ENCODE measurements at places on chromosomes 7 and 10.

DNA sequence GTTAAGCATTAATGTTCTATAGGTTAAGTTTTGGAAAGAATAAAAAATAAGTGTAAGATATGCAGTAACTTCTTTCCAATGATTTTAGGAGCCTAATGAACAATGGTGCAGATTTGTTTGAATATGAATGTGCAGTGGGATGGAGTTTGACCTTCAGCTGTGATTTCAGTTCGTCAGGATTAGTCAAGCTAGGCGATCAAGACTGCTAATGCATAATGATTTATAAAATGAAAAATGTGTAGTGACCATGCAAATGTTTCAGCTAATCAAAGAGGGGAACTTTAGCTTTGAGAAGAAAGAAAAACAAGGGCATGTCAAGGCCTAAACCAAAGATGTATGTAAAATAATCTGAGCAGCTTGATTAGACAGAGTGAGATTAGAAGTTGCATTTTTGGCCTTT lies 208.5 kb downstream of the FOXP2 start:
- DNase-seq = no peak

DNA sequence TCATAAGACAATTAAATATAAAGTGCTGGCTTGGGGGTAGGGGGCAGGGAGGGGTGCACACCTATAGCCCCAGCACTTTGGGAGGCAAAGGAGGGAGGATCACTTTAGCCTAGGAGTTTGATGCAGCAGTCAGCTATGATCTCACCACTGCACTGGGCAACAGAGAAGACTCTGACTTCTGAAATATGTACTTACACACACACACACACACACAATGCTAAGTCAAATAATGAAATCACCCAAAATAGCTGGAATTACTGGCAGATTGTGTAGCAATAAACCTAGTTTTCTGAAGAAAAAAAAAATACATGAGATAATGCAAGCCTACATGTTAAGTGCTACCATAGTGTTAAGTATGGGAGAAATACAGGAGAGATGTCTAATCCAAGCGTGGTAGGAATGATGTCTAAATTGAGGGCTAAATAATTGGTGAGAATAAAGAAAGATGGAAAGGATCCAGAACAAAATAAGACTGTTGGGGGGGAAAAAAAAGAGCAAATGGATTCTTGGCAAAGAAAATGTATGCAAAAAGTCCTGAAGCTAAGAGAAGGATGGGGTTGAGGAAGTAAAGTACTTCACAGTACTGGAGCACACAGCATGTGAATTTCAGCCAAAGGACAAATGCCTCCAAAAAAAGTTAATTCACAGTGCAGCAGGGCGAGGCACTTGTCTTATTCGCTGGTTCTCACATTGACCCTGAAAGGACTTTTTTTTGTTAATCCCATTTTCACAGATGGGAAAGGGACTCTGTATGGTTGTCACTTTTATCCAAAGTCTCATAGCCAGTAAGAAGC lies 73.9 kb downstream of the IGF2BP3 start:
- DNase-seq = no peak

DNA sequence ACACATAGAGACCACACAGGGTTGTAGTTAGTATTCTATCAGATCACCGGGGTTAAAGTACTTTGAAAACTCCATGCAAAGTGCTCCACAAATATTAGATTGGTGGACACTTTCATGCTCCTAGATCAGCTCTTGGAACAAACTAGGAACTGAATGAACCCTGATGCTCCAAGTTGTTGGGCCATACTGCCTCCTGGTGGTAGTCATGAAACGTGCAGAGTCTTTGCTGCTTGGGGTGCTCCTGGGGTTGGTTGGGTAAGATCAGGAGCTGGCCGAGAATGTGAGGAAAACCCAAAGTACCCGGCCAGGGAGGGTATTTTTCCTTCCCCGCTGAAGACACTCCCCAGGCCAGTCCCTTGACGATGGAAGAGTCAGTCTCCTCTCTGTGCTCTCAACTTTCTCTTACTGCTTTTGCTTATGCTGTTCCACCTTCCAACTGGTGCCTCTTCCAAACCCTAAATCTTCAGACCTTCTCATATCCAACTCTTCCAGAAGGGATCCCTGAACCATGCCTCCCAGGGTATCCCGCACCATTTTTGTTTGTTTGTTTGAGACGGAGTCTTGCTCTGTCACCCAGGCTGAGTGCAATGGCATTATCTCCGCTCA lies 918 bp upstream of the RPEL1 start:
- DNase-seq = peak; percentile 39

GRCh38 chr10:100802607-100803006 lies 57.2 kb downstream of the PAX2 start:
- DNase-seq = no peak

DNA sequence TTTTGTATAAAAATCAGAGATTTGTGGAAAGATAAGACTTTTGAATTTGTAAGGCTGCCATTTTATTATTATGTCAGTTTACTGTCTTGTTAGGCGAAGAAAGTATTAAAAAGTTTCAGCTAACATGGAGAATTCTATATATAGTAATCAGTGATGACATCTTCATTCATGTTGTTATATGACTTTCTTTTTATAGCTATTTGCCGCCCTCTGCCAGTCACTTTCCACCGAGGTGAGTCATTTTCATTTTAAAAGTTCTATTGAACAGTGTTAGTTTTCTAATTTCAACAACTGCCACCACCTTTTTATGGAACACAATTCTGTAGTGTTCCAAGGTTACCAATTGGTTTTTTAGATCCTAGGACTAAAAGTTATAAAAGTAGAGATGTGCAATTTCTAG lies 11.8 kb downstream of the CUTC start:
- no peak for DNase-seq

- no peak for DNase-seq
Observed at GRCh38 chr7:5428478-5429252, 5.0 kb upstream of the TNRC18 start.

DNA sequence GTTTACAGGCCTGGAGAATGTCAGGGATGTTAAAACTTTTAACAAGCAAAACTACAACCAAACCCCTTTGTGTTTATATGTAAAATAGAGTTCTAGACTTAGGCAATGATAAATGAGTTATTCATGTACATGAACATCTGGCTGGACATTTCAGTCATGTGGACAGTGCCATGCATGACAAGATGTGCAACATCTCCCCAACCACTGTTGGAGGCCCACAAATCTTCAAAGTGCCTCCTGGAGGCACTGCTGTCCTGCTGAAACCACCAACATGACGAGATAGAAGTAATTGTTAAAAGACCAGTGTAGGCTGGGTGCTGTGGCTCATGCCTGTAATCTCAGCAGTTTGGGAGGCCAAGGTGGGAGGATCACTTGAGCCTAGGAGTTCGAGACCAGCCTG lies 18.4 kb downstream of the PPIA start:
- DNase-seq = no peak

- no peak for DNase-seq
Observed at GRCh38 chr7:53325061-53325460, 289.6 kb downstream of the POM121L12 start.

GRCh38 chr10:6958711-6959110 lies 378.6 kb upstream of the PRKCQ start:
- DNase-seq = no peak

Measured in T-cell (primary cell).